ENCODE measurements at places on chromosomes 3 and 15.

DNA sequence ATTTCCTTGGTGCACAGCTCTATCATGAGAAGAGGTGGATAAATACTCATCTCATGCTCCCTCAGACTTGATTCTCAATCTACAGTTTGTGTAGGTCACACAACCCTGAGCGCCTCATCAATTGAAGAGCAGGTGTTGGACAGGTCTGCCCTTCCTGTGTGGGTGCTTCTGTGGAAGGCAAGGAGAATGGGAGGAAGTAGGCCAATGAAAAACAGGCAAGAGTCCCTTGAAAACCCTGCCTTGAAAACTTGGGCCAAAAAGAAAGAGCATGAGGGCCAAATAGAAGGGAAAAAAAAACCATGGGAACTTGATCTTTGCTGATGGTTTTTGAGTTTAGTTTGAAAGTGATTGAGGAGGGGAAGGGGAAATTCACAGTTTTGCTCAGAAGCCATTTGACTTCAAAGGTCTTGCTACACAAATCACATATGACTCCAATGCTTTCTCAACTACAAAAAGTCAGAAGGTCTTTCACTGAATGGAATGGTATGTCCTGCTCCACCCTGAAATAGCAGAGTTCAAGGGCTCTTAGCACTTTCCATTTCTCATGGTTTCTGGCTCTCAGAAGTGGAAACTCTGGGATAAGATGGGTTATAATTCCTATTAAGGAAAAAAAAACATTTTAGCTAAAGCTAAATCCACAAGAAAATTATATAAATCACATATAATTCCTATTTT lies 37.2 kb upstream of the TM4SF1 start:
- DNase-seq, result no peak

DNA sequence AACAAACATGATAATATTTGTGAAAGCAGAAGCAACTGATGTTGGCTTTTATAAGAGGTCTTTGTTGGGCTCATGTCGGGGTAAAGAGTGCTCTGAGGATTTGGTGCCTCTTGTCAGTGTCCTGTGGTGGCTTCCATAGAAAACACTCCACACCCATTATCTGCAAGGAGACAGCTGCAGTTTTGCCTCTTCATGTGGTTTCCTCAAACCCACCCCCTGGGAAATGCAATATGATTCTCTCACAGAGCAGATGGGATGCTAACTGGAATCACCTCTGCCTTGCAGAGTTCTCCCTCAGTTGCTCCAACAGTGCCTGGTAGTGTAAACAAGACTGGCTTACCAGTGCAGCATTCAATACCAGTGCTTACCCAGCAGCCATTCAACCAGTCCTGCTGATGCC lies 771.4 kb upstream of the CFAP20DC start:
- DNase-seq, result no peak

- DNase-seq, result no peak
These were observed 175.5 kb downstream of the ATG7 start for GRCh38 chr3:11447584-11448200.

GRCh38 chr15:83112956-83113299 lies 5.5 kb downstream of the TM6SF1 start:
- DNase-seq, result no peak

GRCh38 chr3:88440701-88441100 lies 290.9 kb downstream of the C3orf38 start:
- no peak for DNase-seq
